ENCODE measurements at places on chromosomes 7 and 10.

DNA sequence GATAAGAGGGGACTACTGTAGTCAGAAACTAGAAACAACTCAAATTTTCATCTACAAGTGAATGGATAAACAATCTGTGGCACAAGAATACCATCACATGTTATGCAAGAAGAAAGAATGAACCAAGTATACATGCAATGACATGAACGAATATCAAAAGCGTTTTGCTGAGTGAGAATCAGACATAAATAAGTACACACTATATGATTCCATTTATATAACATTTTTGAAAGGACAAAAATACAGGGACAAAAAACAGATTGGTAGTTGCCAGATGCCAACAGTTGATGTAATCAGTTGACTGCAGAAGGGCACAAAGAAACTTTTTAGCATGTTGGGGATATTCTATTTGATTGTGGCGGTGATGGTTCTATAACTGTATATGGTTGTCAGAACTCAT is 33.6 kb downstream of the CTNNA3 start:
- DNase-seq = no peak

GRCh38 chr7:26070290-26070689 is 81.7 kb upstream of the NFE2L3 start:
- DNase-seq = no peak

GRCh38 chr10:13231190-13231589 is 3.0 kb downstream of the UCMA start:
- DNase-seq = no peak

DNA sequence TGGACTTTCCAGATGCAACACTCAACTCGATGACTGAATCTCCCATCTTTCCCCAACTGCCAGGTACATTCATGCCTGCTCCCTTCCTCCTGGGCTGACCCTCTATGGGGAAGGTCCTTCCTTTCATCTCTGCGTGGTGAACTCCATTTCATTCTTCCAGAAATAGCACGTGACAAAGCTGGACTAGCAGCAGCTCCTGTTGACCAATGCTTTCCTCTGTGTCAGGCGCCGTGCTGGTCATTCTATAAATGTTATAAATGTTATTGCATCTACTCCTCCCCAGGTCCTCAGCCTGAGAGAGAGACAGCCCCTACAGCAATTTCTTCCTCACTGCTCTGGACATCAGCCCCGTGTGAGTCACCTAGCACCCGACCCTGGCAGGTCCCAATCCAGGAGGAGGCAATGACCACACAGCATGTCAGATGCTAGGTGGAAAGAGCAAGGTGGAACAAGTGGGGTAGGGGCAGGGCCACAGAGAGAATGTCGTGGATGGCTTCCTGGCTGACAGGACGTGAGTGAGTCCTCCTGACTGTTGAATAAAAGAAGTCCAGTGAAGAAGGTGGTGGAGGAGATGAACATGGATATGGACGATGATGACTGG is 178.1 kb downstream of the ADAM12 start:
- no peak for DNase-seq

GRCh38 chr7:83751217-83751616 is 102.3 kb upstream of the SEMA3E start:
- DNase-seq = no peak

Data from inflammatory macrophage (primary cell).